ENCODE measurements at places on chromosomes 7 and 10.
A peak's percentile ranks its signal among the peaks of the same experiment; 100 is the strongest.

GRCh38 chr10:80485946-80486764 lies 32.0 kb downstream of the TSPAN14 start:
- DNase-seq: no peak

GRCh38 chr10:89115876-89116627 lies 91.1 kb downstream of the CH25H start:
- no peak for DNase-seq

DNA sequence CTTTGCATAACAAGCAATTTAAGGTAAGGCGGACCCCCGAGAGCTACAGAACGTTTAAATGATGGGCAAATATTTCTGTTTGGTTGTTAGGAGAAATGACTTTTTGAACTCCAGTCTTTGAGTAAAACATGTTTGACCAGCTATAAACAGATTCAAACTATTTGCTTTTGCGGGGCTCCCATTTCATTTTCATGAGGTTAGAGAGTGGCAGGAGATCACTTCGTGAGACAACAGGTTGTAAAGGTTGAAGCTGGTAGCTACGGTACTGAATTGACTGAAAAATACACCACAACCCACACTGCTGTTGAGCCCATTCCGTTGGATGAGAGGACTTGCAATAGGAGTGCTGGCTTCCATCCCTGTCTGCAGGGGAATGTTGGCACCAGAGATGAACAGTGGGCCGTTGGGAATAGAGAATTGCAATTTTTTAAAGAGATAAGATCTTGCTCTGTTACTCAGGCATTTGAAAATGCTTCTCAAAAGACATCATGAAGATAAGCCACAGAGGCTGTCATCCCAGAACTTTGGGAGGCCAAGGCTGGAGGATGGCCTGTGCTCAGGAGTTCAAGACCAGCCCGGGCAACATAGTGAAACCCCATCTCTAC lies 65.7 kb upstream of the CARD11 start:
- peak; percentile 10 for DNase-seq

DNA sequence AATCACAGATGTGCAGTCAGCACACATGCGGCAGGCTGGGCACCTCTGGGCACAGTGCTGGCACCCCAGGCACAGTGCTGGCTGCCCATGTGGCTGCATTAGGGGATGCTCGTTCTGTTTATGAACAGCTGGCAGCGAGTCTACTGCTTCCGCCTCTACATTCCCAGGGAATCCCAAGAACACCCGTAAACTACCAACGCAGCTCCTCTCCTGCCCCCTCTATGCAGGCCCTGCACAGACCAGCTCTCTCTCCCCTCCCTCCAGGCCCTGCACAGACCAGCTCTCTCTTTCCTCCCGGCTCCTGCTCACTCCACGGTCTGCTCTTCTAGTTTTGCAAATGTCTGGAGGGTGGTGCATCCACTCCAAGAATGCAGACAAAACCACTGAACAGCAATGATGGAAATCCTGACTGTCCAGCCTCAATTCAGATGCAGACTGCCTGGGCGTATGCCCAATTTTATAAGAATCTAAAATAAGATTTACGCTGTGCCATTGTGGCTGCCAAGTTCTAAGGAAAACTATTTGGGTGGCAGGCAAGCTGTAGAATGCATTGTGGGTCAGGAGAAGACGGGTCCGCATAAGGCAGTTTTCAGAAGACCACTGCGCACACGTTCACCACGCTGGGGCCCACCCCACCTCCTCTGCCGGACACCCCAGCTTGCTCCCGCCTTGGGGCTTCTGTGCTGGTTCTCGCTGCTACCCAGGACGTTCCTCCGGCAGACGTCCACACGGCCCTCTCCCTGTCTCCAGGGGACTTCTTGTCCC lies 234.6 kb downstream of the ZMYND11 start:
- peak; percentile 50 for DNase-seq

GRCh38 chr7:73908123-73908611 lies 47.2 kb downstream of the TMEM270 start:
- no peak for DNase-seq

DNA sequence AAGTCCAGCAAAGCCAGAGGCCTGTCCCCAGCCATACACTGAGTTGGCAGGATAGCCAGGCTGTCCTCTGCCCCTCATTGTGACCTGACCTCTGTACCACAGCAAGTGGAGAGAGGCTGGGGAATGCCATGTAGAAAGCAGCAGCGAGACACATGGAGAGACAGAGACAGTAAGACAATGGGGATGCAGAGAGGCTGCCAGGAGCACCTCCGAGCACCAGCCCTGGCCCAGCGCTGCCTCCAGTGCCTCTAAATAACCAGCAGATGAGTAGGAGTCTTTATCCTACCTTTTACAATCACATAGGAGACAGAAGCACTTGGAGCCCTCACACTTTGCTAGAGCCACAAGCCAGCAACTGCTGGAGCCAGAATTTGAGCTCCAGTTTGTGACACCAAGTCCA lies 8.1 kb downstream of the GDF2 start:
- no peak for DNase-seq

- DNase-seq: no peak
These were observed 19.9 kb downstream of the MACC1 start for GRCh38 chr7:20197125-20197748.
